ENCODE measurements at places on chromosomes 5 and 9. TPM values are rescaled to one million over a fixed set of nuclear protein-coding genes. Genes with fewer than 3 reads are reported as not detected.

The CCDC187 gene
- total RNA-seq = not detected

GRCh38 chr9:105132606-105133005 is 111.8 kb upstream of the SLC44A1 start:
- DNase-seq = no peak

- no peak for DNase-seq
Measured at GRCh38 chr5:72440207-72440638, 67.0 kb downstream of the ZNF366 start.

DNA sequence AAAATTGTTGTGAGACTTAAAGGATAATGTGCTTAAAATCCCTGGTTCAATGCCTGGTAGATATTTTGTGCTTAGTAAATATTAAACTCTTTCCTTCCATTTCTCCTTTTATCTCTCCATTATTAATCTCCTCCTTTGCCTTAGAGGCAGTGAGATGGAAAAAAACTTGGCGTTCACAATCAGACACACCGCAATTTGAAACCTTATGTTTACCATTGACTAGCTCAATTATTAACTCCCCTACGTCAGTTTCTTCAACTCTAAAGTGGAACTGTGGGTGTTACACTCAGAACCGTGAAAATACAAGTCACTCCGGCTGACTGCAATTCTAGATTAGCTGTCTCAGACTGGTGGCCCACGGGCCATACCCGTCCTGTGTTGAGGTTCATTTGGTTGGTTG is 327.2 kb downstream of the DEPDC1B start:
- DNase-seq = no peak

GRCh38 chr9:136432591-136432990 is 7.1 kb downstream of the INPP5E start:
- no peak for DNase-seq

The SLC1A1 gene
- total RNA-seq = 0.33 TPM

Data from liver (tissue), 10 donors.